ENCODE measurements at places on chromosomes 1 and 21. TPM values are rescaled to one million over a fixed set of nuclear protein-coding genes. Genes with fewer than 3 reads are reported as not detected.

Gene NOS1AP
- 19.8 TPM for total RNA-seq

Gene REN
- not detected for total RNA-seq

Gene PRAMEF2
- not detected for total RNA-seq

DNA sequence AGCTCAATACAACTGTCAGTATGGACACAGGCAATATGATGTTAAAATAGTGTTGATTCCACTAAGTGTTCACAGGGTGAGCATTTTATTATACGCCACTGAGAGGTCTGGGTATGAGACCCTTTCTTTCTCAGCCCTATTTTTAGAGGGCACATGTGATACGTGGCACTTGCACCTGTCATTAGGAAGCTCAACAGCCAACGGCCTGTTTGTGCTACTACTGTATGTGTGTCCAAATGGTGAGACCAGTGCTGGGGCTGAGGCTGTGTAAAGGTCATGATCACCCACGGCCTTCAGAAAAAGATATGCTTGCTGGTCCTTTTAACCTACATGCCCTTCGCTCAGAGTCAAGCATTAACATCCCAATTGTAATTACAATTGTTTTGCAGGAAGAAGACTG is 176.2 kb downstream of the DUSP10 start:
- no peaks in the 10 kb centered on the region for H3K4me1 ChIP-seq
- no peak overlapping the region for H3K4me3 ChIP-seq
- no peaks in the 10 kb centered on the region for H3K36me3 ChIP-seq
- no peaks in the 10 kb centered on the region for H3K27me3 ChIP-seq
- no peak for DNase-seq

Gene STX12
- total RNA-seq = 52.4 TPM

Measured in endothelial cell (in vitro differentiated cells).